ENCODE measurements at places on chromosomes 6 and 20. TPM values are rescaled to one million over a fixed set of nuclear protein-coding genes. Genes with fewer than 3 reads are reported as not detected.

Gene LRRN4
- not detected for total RNA-seq

Gene CST5
- not detected for total RNA-seq

Gene RIPPLY2
- 4.9 TPM for total RNA-seq

Gene COL12A1
- total RNA-seq: 2.4 TPM

Gene PRPH2
- not detected for total RNA-seq

Gene CCN2
- total RNA-seq: 1.2 TPM

Gene PRRT1
- 5.1 TPM for total RNA-seq

Gene PARD6B
- 4.0 TPM for total RNA-seq

DNA sequence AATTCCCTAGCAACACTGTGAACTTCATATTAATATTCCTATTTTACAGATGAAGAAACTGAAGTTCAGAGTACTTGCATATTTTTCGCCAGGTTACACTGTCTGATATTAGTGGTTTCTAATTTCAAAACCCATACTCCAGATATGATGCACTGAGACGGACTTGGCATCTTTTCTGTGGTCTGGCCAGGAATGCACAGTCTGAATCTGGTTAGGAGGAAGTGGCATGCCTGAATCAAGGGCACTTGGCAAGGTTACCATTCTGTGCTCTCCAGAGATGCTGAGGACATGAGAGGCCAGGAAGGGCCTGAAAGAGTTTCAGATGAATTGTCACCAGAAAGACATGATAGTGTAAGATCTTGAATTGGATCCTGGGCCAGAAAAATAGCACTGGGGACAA, 150.1 kb downstream of the HAO1 start:
- DNase-seq: no peak

DNA sequence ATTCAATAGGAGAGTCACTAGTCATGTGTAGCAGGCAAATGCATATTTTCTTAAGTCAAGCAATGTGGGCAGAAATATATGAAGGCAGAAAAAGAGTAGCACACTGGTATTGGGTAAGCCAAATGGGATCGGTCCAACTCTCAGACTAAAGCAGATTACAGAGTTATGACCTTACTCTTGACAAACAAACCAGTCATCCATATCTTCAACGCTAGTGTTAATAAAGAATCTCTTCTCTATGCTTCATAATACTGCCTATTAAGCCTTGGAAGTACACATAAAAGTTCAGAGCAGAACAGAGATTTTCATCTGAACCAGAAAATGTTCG, 320.2 kb upstream of the JARID2 start:
- no peak for DNase-seq

- no peak for DNase-seq
Measured at GRCh38 chr6:36638579-36638978, 39.9 kb upstream of the CDKN1A start.

DNA sequence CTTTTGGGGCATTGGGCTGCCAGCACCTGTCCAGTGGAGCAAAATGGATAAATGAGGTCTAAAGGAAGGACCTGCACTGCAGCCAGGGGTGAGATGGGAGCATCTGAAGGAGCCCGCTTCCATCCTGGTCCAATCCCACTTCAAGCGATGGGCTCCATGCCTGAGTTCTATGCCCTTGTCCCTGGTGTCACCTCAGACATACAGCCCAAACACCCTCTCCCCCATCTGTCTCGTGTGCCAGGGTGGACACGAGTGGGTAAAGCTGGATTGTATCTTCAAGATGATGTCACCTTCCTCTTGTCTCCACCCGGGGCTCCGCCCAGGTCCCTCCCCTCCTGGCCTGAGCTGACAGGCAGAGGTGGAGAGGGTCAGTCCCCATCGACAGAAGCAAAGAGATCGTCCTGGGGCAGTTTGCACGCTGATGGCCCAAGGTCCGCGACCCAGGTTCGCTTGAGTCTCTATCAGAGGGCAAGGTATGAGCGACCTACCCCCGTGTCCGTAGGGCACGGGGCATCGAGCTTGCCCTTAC, 544 bp downstream of the SMIM29 start:
- peak; percentile 75 for DNase-seq

- DNase-seq: no peak
Measured at GRCh38 chr6:118551063-118552053, 3.3 kb downstream of the PLN start.

DNA sequence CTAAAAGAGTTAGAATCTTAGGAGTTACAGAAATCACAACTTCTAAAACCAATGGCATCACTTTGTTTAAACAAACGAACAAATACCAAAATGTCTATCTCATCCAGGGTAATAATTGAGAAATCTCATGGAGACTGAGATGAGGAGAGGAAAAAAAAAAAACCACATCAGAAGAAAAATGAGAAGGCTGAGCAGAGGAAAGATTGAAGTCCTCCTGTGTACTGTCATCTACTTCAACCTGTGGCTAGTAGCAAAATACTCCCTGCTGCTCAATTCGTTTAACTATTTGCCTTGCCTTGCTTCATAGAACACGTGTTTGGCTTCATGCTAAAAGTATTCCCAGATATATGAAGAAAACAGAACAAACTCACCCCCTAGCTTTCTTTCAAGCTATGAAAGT, 143.7 kb downstream of the PDE10A start:
- no peak for DNase-seq

GRCh38 chr6:46788791-46789190, 4.4 kb upstream of the MEP1A start:
- DNase-seq: no peak

DNA sequence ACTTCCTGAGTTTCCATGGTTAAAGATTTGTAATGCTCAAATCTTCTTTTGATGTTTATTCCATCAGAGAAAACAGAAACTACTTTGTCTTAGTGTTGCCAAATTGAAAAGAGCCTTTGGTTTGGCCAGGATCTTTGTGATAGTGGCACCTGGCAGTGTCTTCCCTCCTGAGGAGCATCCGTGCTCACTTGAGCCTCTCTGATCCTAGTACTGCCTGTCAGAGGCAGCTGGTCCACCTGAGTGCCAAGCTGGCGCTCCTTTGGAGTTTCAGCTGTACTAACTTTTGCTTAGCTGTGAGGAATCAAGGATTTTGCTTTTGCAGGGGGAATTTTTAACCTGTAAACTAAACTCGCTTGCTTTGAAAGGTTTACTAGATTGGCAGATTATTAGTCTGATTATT, 61.4 kb downstream of the SCAND1 start:
- no peak for DNase-seq

DNA sequence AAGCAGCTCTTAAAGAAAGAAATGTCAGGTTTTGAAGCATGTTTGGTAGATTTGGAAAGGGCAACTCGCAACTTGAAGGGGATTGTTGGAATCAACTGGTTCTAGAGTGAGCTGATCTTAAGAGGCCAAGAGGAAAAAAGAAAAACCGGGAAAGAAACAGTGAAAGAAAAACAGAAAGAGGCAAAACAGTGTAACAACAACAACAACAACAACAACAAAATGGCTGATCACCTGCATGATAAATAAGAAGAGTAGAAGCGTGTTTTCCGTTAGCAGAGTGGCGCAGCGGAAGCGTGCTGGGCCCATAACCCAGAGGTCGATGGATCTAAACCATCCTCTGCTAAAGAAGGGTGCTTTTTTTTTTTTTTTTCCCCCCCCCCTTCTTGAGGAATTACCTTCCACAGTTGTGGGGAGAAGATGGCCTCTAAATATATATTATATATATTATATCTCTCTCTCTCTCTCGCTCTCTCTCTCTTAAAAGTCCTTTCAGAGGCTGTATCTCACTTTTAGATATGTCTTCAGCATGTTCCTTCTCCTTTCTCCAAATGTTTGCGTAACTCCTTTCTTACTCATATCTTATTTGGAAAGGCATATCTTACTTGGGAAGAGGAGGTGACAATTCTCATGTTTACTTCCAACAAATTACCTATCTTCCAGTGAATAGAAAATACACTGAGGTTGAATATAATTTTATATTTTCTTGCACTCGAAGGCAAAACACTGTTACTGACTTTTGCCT, 134.4 kb downstream of the OR2B2 start:
- DNase-seq: no peak

DNA sequence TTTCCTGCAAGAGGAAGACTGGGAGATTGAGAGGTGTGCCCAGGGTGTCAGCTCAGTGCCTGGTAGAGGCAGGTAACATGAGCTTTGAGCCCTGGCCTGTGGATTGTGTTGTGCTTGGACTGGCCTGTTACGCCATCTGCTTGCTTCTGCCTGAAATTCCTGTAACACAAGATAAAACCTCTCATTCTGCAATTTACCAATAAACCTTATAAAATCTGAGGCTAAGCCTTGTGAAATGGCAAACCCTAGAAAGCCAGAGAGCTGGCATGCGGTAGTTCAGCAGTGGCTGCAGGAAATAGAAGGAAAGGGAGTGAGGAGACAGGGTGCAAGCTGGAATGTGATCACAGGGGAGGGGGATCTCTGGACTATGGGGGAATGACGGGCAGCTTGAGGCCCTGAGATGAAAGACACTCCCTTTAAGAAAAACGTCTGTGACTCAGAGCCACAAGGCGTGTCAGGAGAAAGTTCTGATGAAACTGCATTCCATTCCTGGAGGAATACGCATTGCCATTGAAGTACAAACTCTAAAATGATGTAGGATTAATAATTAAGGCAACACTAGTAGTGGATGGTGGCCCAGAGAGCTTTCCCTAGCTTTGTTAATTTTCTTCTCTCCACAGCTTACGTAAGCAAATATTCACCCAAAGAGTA, 26.3 kb upstream of the TFAP2A start:
- DNase-seq: no peak

DNA sequence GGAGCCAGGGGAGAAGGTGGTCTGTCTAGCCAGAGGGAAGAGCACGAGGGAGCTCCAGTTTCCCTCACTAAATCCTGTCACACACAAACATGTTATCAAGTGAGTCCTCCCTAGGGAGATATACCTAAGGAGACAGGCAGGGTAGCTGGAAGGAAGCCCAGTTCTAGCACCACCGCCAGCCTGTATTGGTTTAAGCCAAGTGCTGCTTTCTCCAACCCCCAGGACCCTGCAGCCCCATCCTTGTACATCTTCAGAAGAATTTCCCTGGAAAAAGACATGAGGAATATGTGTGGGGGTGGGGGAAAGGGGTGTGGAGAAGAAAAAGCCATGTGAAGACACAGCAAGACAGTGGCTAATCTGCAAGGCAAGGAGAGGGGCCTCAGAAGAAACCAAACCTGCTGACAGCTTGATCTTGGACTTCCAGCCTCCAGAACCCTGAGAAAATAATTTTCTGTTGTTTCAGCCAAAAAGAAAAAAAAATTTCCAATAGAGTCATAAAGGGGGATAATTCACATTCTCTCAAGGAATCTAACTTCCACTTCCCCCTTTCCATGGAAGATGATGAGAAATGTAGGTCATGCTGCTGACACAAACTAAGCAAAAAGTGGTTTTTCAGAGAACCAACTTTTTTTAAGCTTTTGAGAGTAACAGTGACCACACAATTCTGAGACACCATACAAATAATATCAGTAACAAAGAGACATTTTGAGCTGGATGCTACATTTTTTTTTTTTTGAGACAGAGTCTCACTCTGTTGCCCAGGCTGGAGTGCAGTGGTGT, 103.2 kb upstream of the PRDM1 start:
- DNase-seq: no peak

- DNase-seq: no peak
Measured at GRCh38 chr6:37971266-37971665, 151.7 kb downstream of the ZFAND3 start.

Data from glutamatergic neuron (in vitro differentiated cells).